ENCODE measurements at places on chromosomes 3 and 15. TPM values are rescaled to one million over a fixed set of nuclear protein-coding genes. Genes with fewer than 3 reads are reported as not detected.

DNA sequence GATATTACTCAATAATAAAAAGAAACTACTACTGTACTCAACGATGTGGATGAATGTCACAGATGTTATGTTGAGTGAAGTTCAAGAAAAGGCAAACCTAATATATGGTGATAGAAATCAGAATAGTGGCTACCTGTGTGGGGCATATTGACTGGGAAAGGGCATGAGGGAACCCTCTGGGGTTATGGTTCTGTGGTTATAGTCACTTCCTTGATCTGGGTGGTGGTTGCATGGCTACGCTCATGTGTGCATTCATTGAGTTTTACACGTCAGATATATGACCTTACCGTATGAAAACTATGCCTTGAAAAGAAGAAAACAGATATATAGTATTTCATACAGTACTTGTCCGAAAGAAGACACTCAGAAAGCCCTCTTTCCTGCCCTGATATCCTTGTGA is 331.0 kb upstream of the LRRFIP2 start:
- H3K36me3 ChIP-seq: no peaks in the 10 kb centered on the region
- DNase-seq: no peak
- H3K4me1 ChIP-seq: no peaks in the 10 kb centered on the region
- H3K27ac ChIP-seq: no peak overlapping the region

FGF7 gene
- 6.9 TPM for total RNA-seq

HEG1 gene
- total RNA-seq: 22.7 TPM

DNA sequence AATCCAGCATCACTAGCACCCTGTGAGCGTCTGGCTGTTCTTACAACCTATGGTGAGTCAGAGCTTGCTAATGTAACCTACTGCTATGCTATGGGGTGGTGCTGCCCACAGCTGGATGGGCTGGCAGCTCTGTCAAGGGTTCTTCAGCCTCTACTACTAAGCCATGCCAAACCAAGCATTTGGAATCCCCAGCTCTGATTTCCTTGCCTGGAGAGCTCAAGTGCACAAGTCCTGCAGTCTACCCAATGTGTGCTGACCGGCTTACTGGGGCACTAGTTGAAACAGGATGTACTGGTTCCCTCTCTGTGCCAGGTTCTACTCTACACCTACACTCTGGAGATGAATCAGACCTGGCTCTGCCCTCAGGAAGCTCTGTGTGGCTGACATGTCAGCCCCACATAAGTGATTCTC is 4.2 kb downstream of the TEX264 start:
- no peak for DNase-seq
- no peaks in the 10 kb centered on the region for H3K36me3 ChIP-seq
- H3K4me3 ChIP-seq: no peak overlapping the region
- no peak overlapping the region for H3K27ac ChIP-seq

GRCh38 chr3:113223475-113224281 is 12.3 kb downstream of the BOC start:
- no peak overlapping the region for H3K4me3 ChIP-seq
- no peak overlapping the region for H3K27ac ChIP-seq
- DNase-seq: no peak
- H3K36me3 ChIP-seq: no peaks in the 10 kb centered on the region
- H3K4me1 ChIP-seq: no peaks in the 10 kb centered on the region
- no peaks in the 10 kb centered on the region for H3K27me3 ChIP-seq

- peak overlapping the region; percentile 97 for H3K27ac ChIP-seq
- DNase-seq: peak; percentile 63
- H3K4me3 ChIP-seq: peak overlapping the region; percentile 91
- H3K27me3 ChIP-seq: no peaks in the 10 kb centered on the region
- no peaks in the 10 kb centered on the region for H3K36me3 ChIP-seq
- peaks cover 5% of the 10 kb centered on the region for H3K4me1 ChIP-seq
Measured at GRCh38 chr3:69012800-69013252, 658 bp downstream of the EOGT start.

DNA sequence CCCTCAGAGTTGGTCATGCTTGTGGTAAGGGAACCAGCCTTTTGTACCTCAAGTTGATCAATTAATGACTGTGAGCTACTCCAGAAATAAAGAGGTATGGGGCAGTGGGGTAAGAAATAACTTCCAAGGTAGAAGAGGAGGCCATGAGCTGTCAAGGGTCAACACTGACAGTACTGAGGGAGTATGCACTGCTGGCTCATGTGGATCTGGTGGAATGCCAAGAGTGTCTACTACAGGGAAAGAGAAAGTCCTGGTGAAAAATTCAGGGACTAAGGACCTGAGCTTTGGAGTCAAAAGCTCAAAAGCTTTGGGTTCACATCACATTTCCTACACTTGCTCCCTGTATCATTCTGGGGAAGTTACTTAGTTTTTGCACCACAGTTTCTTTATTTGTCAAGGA is 154.9 kb downstream of the SEMA6D start:
- no peaks in the 10 kb centered on the region for H3K4me1 ChIP-seq
- H3K36me3 ChIP-seq: no peaks in the 10 kb centered on the region

DNA sequence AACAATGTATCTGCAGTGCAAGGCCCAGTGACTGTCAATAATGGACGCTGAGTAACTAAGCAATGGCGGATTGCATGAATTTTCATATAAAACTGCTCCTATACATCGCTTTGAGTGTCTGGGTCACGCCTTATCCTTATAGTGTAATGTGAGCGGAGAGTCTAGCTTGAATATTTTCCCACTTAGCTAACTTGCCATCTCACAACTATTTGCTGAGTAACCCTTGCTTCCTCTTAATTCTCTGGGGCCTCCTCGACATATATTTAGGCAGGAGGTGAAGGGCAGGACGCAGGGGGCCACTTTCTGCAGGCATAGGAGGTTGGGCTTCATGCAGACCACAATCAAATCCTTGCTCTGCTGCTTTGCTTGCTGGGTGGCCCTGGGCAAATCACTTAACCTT is 24.0 kb downstream of the ST8SIA2 start:
- no peak overlapping the region for H3K27ac ChIP-seq
- no peak for DNase-seq
- no peaks in the 10 kb centered on the region for H3K4me1 ChIP-seq
- no peak overlapping the region for H3K4me3 ChIP-seq
- H3K27me3 ChIP-seq: no peaks in the 10 kb centered on the region

DVL3 gene
- total RNA-seq: 31.4 TPM

VILL gene
- 4.7 TPM for total RNA-seq

PRRT3 gene
- 2.1 TPM for total RNA-seq

- H3K36me3 ChIP-seq: no peaks in the 10 kb centered on the region
- H3K4me3 ChIP-seq: no peak overlapping the region
- no peak overlapping the region for H3K27ac ChIP-seq
Measured at GRCh38 chr3:149999421-149999820, 28.7 kb upstream of the PFN2 start.

- no peaks in the 10 kb centered on the region for H3K36me3 ChIP-seq
- H3K27ac ChIP-seq: no peak overlapping the region
- no peak for DNase-seq
Measured at GRCh38 chr3:22835041-22835440, 368.1 kb upstream of the UBE2E2 start.

DNA sequence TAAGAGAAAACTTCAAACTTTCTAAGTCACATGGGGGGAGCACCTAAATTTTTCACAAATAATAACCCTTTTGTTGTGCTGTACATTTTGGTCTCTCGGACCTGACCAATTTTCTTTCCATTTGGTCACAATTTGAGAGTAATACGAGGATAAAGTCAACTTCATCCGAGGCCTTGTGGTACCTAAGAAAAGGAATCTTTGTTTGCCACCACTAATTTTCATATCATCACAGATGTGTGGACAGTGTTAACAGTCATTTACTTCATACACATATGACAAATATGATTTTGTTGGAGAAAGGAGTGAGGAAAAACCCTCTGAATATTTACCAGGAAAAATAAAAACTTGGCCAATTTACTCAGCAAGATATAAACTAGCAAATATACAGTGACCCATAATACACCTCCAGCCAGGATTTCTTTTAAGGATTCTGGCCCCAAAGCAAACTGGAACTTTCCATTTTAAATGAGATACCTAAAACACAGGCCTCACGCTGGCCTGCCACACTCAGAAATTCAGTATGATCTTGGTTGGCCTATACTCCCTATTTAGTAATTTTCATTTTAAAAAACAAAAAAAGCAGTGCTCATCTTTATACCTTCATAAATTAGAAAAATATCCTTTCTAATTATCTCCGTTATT is 40.7 kb downstream of the VGLL4 start:
- H3K4me3 ChIP-seq: no peak overlapping the region
- no peaks in the 10 kb centered on the region for H3K36me3 ChIP-seq
- peak overlapping the region; percentile 13 for H3K27ac ChIP-seq
- no peak for DNase-seq

GRCh38 chr3:101634591-101635196 is 42.2 kb downstream of the ZBTB11 start:
- no peaks in the 10 kb centered on the region for H3K27me3 ChIP-seq
- no peak for DNase-seq
- H3K4me1 ChIP-seq: no peaks in the 10 kb centered on the region
- H3K27ac ChIP-seq: no peak overlapping the region

DNA sequence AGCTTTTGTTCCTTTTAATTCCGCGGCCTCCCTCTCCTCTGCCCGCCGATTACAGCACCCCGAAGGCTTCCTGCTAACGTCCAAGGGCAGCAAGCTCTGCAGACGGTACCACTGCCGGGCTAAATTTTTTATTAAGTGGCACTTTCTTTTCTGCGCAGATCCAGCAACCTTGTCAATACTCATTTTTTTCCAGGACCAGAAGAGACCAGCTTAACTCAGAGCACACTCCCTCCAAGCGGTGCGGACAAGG is 542 bp upstream of the MEIS2 start:
- H3K27me3 ChIP-seq: no peaks in the 10 kb centered on the region
- H3K4me3 ChIP-seq: peak overlapping the region; percentile 71
- peak overlapping the region; percentile 80 for H3K27ac ChIP-seq
- H3K36me3 ChIP-seq: no peaks in the 10 kb centered on the region
- no peaks in the 10 kb centered on the region for H3K4me1 ChIP-seq

ZNF654 gene
- total RNA-seq: 11.0 TPM

DNA sequence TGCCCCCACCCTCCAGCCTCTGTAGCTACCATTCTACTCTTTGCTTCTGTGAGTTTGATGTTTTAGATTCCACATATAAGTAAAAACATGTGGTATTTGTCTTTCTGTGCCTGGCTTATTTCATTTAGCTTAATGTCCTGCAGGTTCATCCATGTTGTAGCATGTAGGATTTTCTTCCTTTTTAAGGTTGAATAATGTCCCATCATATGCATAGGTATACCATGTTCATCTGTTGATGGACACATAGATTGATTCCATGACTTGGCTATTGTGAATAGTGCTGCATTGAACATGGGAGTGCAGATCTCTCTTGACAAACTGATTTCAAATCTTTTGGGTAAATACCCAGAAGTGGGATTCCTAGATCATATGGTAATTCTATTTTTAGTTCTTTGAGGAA is 11.8 kb downstream of the THSD4 start:
- DNase-seq: no peak
- no peak overlapping the region for H3K27ac ChIP-seq
- no peak overlapping the region for H3K4me3 ChIP-seq
- no peaks in the 10 kb centered on the region for H3K36me3 ChIP-seq

- H3K36me3 ChIP-seq: no peaks in the 10 kb centered on the region
- H3K27me3 ChIP-seq: no peaks in the 10 kb centered on the region
- H3K4me1 ChIP-seq: no peaks in the 10 kb centered on the region
- H3K27ac ChIP-seq: peak overlapping the region; percentile 16
- DNase-seq: no peak
- H3K4me3 ChIP-seq: no peak overlapping the region
Measured at GRCh38 chr3:168121184-168122017, 25.7 kb upstream of the GOLIM4 start.

DNA sequence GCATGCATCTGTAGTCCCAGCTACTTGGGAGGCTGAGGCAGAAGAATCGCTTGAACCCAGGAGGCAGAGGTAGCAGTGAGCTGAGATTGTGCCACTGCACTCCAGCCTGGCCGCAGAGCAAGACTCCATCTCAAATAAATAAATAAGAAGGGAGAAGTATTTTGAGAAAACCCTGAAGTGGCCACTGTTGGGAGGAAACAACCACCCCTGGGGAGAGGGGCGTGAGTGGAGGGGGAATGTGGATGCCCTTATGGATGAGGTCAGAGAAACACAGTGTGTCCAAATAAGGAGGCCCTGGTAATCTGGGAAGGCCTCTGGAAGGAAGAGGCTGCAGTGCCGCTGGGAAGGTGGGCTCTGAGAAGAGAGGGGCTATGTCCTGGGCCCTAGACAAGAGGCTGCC is 4.2 kb upstream of the CPLX3 start:
- no peaks in the 10 kb centered on the region for H3K36me3 ChIP-seq
- H3K27me3 ChIP-seq: no peaks in the 10 kb centered on the region
- no peaks in the 10 kb centered on the region for H3K4me1 ChIP-seq
- no peak overlapping the region for H3K27ac ChIP-seq

DNA sequence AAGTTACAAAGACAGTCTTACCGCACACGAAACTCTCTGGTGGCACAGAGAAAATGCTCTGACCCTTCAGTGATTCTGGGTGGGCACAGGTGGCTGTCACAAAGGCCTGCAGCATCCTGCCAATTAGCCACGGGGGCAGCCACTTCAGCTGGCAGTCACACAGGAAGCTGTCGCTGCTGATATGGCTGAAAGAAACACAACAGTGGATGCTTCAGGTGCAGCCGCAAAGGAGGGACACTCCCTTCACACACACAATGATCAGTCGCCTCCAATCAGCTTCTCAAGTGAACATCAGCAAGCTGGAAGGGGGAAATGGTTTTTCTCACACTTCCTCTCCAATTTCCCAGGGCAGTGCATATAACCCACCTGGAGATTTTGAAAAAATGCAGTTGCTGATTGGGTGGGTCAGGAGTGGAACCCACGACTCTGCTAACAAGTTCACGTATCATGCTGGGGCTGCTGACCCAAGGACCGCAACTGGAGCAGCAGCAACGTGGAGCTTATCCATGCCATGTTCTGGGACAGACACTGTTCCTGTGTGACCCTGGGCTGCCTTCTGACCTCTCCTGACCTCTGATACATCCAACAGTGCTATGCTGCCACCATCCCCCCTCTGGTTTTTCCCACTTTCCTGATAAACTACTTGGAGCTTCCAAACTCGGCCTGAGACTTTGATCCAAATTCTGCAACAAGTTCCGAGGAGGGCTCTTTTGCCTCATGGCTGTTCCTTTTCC is 106.6 kb downstream of the LRIG1 start:
- no peaks in the 10 kb centered on the region for H3K4me1 ChIP-seq
- no peak for DNase-seq
- H3K4me3 ChIP-seq: no peak overlapping the region
- H3K27ac ChIP-seq: no peak overlapping the region

CGNL1 gene
- 35.8 TPM for total RNA-seq

RBP2 gene
- total RNA-seq: 7.5 TPM

GRCh38 chr15:65583701-65584100 is 27.2 kb downstream of the INTS14 start:
- no peak overlapping the region for H3K4me3 ChIP-seq
- peaks cover 6% of the 10 kb centered on the region for H3K36me3 ChIP-seq
- H3K27ac ChIP-seq: peak overlapping the region; percentile 31
- DNase-seq: no peak
- H3K4me1 ChIP-seq: no peaks in the 10 kb centered on the region

Data from pancreas (tissue), 10 donors.